Endothelial cell (in vitro differentiated cells): ENCODE measurements at places on chromosomes 6 and 20.

GRCh38 chr6:107271208-107271790, 156.0 kb upstream of the BEND3 start:
- no peak for DNase-seq

DNA sequence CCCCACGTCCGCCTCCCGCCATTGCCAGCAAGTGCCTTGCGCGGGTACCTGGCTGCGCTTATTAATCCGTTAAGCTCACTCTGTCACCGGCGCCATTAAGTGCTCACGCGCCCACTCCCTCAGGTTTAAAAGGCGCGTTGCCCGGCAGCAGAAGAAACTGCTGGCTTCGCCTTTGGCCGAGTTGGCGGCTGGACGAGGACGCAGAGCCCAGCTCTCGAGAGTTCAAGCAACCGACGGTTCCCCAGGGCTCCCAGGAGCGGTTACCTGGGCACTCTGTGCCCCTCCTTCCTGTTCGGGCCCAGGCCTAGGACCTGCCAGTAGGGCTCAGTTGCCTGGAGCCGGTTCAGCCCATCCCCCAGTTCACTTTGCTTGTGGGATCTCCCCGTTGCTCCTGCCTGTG, at the start of gene GGTLC1:
Gene GGTLC1 (minus strand): TSS at position 219 of the 400 bp plus-strand sequence. CDS start 2,168 bp downstream, outside the sequence.
- no peak for DNase-seq

DNA sequence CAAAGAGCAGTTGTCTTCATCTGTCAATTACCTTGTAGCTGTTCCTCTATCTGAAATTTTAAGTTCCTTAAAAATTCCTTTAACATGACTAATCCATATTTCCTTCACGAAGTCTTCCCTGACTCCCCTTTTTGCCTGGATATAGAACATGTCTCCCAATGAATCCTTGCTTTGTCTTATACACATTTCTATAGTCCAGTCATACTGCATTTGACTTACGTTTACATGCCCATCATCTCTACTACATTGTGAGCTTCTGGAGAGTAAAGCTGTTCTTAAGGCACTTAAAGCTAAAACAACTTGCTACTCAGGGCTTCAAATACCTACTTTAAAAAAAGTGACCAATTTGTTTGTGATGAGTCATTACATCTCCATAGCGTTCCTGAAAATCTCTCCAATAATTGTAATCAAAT, 4.9 kb downstream of the REV3L start:
- DNase-seq: no peak

- DNase-seq: no peak
These were observed 10.6 kb upstream of the WFDC8 start for GRCh38 chr20:45589725-45590124.

DNA sequence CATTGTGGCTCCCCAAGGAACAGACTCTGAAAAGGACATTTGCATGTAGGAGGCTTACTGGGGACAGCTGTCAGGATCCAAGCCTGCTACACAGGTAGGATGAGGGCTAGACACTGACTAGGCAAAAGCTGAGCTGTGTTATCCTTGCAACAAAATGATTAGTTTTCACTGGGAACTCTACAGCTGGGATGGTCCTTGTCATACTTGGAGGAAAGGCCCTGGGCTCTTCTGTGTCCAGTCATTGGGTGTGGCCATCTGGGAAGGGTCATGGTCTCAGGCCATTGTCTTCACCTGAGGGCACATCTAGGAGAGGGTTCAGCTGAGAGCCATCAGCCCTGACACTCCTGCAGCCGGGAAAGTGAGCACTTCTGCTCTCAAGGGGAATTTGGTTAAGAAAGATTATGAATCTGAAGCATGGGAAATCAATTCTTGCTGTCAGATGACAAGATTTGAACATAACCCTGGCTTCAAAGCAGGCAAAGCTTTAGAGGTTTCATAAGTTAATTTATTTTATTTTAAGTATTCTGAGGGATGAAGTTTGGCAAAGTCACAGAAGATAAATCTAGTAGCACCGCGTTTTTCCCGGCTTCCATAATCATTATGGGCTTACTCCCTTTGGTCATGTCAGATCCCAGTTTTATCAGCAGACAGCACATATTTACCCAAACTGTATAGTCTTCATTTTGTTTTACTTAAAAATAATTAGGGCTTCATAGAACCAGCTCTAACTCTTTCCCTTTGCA, 78.4 kb upstream of the SLC22A23 start:
- no peak for DNase-seq
